ENCODE measurements at places on chromosomes 7 and 10. TPM values are rescaled to one million over a fixed set of nuclear protein-coding genes. Genes with fewer than 3 reads are reported as not detected.

DNA sequence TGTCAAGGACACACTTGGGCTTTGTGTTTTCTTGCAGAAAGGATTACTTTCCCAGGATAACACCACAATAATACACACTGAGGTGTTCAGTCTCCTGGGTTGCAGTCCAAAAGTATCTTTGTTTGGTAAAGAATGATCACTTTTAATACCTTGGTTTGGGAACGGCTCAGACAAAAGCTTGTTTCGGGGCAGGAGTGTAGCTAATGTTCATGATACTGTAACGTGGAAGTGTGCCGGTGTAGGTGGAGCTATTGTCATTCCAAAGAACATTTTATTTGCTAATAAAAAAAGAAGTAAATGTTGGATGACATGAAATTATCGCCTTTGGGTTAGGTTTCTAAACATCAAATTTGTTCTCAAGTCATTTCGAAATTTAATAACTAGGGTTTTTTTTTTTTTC, 1.2 kb downstream of the EIF4H start:
- peaks cover 6% of the 10 kb centered on the region for H3K4me1 ChIP-seq
- H3K36me3 ChIP-seq = peaks cover 13% of the 10 kb centered on the region
- H3K27ac ChIP-seq = no peak overlapping the region
- DNase-seq = no peak

GRCh38 chr7:12926206-12926605, 238.8 kb downstream of the ARL4A start:
- H3K36me3 ChIP-seq = no peaks in the 10 kb centered on the region
- H3K27me3 ChIP-seq = no peaks in the 10 kb centered on the region
- H3K27ac ChIP-seq = no peak overlapping the region
- DNase-seq = no peak
- no peak overlapping the region for H3K4me3 ChIP-seq

GRCh38 chr7:75866114-75866488, 12.7 kb upstream of the RHBDD2 start:
- H3K4me3 ChIP-seq = no peak overlapping the region
- no peaks in the 10 kb centered on the region for H3K4me1 ChIP-seq
- no peaks in the 10 kb centered on the region for H3K27me3 ChIP-seq
- no peak overlapping the region for H3K27ac ChIP-seq

EMX2 gene
- 0.09 TPM for total RNA-seq

DNA sequence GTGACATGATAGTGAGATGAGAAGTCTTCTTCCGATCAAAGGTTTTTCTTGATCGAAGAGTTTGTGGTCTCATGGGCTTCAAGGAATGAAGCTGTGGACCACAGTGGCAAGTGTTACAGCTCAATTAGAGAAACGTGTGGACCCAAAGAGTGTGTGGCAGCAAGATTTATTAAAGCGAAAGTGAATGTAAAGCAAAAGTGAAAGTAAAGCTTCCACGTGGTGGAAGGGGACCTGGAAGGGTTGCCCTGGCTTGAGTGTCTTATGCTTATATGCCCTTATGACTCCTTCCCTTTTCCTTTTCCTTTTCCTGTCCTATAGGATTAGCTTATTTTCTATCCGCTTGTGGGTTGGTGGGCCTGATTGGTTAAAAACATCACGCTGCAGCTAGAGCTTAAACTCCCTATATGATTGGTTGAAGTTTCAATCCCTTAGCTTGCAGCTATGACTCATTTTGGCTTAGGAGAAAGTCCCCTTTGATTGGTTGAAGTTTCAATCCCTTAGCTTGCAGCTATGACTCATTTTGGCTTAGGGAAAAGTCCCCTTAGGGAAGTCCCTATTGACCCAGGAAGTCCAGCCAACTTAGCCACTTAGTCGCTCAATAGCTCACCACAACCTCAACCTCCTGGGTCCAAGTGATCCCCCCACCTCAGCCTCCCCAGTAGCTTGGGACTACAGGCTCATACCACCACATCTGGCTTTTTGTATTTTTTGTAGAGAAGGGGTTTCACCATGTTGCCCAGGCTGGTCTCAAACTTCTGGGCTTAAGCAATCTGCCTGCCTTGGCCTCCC, 34.7 kb downstream of the MRPS24 start:
- H3K27ac ChIP-seq = no peak overlapping the region
- H3K4me3 ChIP-seq = no peak overlapping the region
- no peaks in the 10 kb centered on the region for H3K27me3 ChIP-seq
- H3K4me1 ChIP-seq = peaks cover 7% of the 10 kb centered on the region

GRCh38 chr7:131623154-131623553, 66.7 kb upstream of the PODXL start:
- DNase-seq = no peak
- H3K4me3 ChIP-seq = no peak overlapping the region
- no peaks in the 10 kb centered on the region for H3K4me1 ChIP-seq
- H3K36me3 ChIP-seq = no peaks in the 10 kb centered on the region
- peaks cover 8% of the 10 kb centered on the region for H3K27me3 ChIP-seq

DNA sequence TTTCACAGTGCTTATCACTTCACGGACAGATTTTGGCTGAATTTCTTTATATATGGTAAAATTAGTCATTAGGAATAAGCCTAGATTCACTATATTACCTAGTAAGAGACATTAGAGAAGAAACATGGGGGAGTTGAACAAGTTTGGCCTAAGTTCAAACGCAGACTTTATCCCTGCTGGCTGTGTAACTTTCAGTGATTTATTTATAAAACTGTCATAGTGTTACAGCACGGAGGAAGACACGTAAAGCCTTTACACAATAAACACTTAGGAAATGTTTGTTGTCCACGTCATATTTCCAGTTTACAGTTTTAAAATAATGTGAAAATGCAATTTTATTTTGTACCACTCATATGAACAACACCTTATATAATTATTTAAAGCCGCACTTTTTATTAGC, 661.5 kb downstream of the MAGI2 start:
- H3K4me1 ChIP-seq = no peaks in the 10 kb centered on the region
- no peaks in the 10 kb centered on the region for H3K36me3 ChIP-seq
- H3K27me3 ChIP-seq = no peaks in the 10 kb centered on the region
- no peak for DNase-seq

All from thymus (tissue), 14 donors.